ENCODE measurements at places on chromosomes 2 and 18. TPM values are rescaled to one million over a fixed set of nuclear protein-coding genes. Genes with fewer than 3 reads are reported as not detected.

DNA sequence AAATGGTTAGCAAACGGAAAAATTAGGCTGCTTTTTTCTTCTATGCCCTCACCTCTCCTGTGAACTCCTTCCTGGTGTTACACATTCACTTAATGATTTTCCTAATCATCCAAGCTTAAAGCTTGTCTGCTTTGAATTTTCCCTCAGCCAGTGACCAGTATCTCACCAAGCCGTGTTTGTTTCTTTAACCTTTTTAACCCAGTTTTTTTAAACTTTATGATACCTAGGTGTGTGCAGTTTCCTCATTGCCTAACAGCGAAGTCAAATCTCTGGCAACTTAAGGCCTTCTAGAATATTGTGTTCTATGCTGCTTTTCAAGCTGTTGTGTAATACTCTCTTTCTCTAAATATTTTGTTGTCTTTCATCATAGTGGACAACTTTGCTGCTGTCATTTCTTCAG, 113.0 kb downstream of the PIK3C3 start:
- no peaks in the 10 kb centered on the region for H3K27me3 ChIP-seq
- H3K27ac ChIP-seq, result no peak overlapping the region
- no peaks in the 10 kb centered on the region for H3K4me1 ChIP-seq

The PROM2 gene
- total RNA-seq, result 31.5 TPM

The TMEM163 gene
- total RNA-seq, result 4.0 TPM

DNA sequence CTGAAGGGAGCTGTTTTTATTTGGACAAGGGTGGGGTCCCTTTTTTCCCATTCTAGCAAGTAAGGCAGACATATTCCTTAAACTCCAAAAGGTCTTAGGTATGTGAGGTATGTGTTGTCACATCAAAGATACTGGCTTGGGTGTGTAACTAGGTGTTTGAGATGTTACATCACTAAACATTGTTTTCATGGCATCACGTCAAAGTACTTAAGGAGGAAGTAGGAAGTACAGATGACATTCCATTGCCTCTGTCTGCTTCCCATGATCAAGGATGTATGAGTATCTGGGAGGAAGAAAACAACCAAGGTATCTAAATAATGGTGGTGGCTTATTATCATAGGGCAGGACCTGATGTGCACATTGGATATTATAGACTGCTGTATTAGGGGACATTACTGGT, 39.3 kb downstream of the CD302 start:
- no peaks in the 10 kb centered on the region for H3K27me3 ChIP-seq
- H3K27ac ChIP-seq, result peak overlapping the region; percentile 87
- no peak for DNase-seq

The RELCH gene
- total RNA-seq, result 30.6 TPM
